ENCODE measurements at places on chromosomes 11 and 22. TPM values are rescaled to one million over a fixed set of nuclear protein-coding genes. Genes with fewer than 3 reads are reported as not detected.

The TEX12 gene
- total RNA-seq, result not detected

The PUS3 gene
- total RNA-seq, result 19.1 TPM

DNA sequence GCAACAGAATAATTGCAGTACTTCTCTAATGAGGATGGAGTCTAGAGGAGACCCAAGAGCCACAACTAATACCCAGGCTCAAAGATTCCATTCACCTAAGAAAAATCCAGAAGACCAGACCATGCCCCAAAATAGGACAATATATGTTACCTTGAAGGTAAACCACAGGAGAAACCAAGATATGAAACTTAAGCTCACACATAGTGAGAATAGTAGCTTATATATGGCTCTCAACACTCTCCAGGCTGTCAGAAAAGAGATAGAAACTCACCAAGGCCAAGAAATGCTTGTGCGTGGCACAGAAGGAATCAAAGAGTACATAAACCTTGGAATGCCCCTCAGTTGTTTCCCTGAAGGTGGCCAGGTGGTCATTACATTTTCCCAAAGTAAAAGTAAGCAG is 9.1 kb downstream of the FAM111A start:
- DNase-seq, result no peak

The USP2 gene
- 10.9 TPM for total RNA-seq

- DNase-seq, result peak; percentile 59
These were observed 300.3 kb downstream of the ST3GAL4 start for GRCh38 chr11:126655807-126656128.

- DNase-seq, result no peak
These were observed 2.5 kb downstream of the KCNJ11 start for GRCh38 chr11:17385926-17386325.

- peak; percentile 76 for DNase-seq
These were observed 36.0 kb upstream of the CSNK1E start for GRCh38 chr22:38353142-38353629.

DNA sequence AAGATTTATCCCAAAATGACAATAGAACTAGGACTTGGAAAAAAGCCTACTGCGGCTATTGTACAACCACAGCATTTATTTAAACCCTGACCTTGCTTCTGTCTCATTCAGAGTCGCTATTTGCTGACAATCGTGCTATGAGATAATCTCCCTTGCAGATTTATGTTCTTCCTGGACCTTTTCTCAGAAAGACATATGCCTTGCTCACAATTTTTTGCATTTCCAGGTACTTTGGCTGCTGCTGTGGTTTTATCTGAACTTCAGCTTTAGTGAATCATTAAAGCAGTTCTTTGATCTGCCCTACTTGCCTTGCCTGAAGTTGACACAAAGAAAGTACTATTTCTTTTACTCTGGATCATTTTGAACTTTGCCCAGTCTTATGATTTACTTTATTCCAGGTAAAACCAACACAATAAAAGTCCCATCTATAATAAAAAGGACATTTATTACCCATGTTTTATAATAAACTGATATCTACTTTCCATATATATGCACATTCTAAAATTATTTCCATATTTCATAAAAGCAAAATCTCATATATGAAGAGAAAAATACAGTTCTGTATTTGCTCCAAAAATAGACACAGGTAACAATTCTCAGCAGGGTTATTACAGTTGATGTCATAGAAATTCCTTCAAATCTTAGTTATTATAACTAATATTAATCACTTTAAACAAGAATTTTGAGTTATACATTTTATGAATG is 63.4 kb upstream of the CARD18 start:
- no peak for DNase-seq

DNA sequence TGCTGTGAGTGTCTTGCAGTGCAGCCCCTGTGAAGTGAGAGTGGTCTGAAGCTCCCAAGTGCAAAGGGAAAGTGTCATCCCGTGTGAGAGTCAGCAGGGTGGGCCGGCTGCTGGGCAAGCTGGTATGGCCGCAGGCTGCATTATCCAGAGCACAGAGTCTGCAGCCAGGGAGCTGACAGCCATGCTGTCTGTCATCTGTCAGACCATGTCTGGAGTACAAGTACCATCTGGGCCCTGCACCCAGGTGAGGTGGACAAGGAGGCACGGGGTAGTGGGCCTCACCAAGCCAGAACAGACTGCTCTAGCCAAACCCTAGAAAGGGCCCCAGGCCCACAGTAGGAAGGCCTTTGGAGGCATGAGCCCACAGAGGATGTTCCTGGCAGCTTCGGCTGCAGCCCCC is 20.2 kb downstream of the LMO1 start:
- no peak for DNase-seq

The GAL gene
- total RNA-seq, result 0.23 TPM

DNA sequence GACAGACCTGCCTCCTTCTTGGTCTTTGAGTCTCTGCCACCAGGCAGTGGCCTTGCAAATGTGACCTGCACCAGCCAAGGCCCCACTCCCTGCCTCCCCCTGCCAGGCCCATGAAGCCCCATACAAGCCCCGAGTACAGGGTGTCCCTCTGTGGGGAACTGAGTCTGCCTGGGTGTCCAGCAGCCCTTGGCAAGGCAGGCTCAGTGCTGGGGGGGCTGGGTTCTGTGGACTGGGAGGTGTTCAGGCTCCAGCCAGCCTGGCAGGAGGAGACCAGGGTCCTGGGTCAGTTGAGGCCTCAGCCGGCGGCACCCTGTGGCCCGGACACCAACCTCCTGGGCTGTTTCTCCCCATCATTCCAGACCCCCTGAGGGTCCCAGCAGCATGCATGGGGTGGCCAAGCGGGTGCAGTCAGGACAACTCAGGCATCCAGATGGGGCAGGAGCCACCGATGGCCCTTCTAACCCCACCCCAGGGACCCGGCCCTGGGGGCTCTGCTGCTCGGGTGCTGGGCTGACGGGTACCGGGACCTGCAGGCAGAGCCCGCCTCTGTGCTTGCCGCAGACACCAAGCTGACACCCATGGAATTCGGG is 5.7 kb downstream of the MUC5AC start:
- no peak for DNase-seq

DNA sequence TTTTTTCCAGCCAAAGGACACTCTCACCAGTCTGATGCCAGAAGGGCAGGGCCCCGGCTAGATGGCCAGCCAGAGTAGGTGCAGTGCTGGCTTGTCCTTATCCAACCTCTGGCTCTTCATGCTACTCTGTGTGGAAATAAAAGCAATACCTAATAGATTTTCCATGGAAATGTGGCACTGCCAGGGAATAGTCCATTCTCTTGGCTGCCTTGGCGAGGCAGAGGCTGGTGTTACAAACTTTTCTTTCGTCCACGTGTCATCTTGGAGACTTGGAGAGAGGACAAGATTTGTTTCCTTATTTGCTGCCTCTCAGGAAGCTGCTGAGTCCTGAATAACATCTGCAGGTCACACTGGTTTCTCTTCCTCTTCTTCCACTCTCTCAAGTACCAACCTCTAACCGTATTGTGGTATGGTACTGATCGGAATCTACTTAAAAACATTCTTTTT is 17.2 kb upstream of the C1QTNF4 start:
- no peak for DNase-seq

DNA sequence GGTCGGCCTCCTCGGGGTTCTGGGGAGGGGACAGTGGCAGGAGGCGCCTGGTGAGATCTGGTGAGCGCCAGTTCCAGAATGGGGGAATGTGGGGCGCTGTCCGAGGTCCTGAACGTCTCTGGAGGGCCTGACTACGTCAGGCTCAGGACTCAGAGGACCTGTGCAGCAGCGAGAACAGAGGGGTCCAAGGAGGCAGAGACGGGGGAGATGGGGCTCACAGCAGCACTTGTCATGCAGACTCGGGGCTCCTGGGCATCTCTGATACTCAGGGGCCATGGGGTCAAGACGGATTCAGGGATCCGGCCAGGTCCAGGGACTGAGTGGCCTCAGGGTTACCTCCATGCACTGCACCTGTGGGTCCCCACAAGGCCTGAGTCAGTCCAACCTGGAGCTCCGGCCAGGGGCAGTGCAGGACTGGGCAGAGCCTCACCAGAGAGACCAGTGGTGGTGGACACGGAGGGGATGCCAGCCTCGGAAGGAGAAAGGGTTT is 92.2 kb downstream of the BRD1 start:
- DNase-seq, result no peak

DNA sequence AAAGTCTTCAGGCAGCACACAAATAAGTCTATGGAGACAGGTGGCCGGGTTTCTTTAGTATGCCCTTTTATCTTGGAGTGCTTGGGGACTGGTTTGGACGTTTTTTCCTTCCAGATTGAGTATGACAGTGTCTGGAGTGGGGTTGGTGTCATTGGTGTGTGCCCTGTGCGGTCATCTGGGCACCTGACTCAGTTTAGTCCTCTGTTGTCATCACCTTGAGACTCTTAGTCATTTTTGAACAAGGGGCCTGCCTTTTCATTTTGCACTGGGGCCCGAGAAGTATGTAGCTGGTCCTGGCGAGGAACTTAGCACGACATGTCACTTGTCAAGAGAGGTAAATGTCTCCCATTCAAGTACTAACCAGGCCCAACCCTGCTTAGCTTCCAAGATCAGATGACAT is 27.2 kb upstream of the MYO18B start:
- no peak for DNase-seq

GRCh38 chr11:2731130-2732125 is 31.6 kb upstream of the KCNQ1OT1 start:
- no peak for DNase-seq

GRCh38 chr11:128116447-128116846 is 470.9 kb downstream of the ETS1 start:
- no peak for DNase-seq

DNA sequence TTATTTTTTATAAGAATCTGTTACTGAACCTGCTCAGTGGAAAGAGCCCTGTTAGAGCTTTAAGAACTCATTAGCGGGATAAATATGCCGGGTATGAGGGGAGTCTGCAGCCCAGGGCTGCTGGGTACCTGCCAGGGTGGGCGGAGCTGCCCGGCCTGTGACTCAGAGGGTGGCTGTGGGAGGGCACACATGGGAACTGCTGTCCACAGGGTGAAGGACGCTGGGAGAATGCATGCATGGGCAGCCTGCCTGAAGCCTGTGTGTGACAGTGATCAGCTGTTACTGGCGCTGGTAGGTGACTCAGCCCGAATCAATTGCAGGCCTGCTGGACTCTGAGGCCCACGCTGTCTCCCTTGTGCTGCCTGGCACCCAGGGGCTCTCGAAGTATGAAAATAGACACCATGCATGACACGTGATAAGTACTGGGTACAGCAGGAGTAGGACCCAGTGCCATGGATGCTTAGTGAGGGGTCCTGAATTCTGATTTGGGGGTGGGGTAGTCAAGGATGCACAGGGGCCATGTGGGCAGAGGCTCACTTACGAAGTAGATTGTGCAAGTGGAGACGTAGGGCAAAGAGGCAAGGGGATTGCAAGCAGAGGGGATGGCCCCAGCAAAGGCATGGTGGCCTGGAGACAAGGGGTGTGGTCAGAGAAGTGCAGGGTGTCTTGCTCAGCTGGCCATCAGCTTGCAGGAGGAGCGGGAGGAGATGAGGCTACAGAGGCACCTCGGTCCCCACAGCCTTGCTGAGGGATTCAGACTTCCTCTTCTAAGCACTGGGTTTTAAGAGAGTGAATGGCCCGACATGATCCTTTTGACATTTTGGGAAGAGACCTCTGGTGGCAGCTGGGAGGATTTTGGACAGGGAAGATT is 36.5 kb downstream of the GRIK4 start:
- peak; percentile 84 for DNase-seq

DNA sequence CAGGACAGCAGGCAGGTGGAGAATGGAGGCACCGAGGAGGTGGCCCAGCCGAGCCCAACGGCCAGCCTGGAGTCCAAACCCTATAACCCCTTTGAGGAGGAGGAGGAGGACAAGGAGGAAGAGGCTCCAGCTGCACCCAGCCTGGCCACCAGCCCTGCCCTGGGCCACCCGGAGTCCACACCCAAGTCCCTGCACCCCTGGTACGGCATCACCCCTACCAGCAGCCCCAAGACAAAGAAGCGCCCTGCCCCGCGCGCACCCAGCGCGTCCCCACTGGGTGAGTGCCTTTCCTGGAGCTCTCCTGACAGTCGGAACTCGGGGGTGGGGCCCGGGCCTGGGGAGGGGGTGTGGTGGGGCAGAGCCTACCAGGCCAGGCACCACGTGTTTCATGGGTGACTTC is 19.7 kb downstream of the MICALL1 start:
- no peak for DNase-seq

- no peak for DNase-seq
These were observed 910.2 kb downstream of the OPCML start for GRCh38 chr11:132621976-132622580.

DNA sequence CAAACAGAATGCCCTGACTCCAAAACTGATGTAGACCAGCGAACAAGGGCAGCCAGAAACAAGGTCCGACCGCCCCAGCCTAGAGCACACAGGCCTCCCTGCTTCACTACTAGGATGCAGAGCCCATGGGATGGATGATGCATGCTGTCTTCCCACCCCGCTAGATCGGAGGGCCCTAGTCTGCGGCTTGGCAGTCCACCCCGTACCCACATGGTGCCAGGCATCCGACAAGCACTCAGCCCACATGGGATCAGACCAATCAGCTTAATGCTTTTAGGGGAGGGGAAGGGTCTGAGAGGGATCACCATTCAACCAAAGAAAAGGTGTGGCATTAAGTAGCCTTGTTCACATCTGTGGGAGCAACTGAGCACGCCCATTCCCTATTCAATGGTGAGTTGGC is 30.6 kb downstream of the PISD start:
- DNase-seq, result no peak

DNA sequence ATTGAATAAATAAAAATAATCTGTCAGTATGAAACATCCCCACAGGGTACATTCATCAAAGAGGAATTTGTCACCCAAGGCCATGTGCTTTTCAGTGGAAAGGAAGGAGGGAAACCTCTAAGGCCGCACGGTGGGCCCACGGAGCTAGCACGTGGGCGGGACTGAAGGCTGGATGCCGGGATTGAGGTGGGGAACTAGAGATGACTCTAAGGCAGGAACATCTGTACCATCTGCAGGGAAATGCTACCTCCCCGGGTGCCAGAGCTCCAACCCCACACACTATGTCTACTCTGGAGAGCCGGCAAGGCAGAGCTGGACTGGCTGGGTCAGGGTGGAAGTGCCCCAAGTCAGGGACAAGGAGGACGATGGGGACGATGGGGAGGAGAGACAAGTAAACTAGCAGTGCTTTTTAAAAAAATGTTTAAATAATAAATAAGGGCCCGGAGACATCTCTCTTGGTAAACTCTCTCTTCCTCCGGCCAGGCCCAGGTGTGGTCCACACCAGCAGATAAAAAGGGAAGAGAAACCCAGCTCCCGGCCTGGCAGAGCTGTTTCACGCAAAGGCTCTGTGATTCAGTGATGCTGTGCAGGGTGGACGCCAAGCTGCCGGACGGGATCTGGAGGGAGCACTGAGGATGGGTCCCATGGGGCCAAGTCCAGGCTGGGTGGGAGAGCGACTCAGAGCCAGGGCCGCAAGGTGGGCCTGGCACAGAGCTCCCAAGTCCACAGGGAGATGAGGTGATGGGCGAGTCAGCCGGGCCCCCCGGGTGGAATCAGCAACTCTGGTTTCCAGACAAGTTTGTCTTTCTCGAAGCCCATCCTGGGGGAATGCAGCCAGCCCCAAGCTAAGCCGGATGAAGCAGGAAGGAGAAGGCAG is 5.8 kb downstream of the LIF start:
- DNase-seq, result no peak

The TRIM6 gene
- total RNA-seq, result 0.25 TPM

The TYMP gene
- 80.0 TPM for total RNA-seq

DNA sequence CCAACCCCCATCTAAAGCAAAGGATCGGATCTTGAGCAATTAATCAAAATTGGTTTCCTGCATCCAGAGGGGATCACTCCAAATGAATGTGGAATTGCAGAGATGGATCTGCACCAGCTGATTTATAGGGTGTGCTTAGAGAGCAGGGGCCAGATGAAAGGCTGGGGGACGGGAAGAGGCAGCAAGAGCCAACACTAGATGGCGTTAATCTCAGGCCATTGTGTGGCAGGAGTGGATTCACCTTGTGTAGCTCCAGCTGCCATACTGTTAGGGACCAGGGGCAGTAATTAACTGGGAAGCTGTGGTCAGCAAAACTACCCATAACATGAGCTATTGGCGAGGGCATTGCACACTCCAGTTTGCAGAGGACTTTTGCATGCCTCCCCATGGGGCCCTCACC is 35.6 kb downstream of the SERPINH1 start:
- DNase-seq, result no peak
